Left lobe of liver (tissue), 2 donors: ENCODE measurements at places on chromosomes 4 and X.

- DNase-seq: no peak
These were observed 18.3 kb upstream of the HERC3 start for GRCh38 chr4:88573995-88574394.

DNA sequence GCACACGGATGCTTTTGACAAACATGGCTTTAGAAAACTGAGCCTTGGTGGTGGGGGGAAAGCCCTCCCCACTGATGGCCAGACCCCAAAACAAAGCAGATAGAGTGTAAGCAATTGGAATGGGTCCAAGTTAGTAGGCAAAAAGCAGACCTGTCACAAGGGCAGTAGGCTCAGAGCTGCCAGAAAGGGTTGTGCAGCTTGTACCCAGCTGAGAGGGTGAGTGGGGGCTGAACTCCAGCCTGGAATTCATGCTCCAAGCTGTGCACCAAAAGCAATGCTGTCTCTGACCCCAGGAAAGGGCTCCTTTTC, 101.1 kb upstream of the TEX13D start:
- no peak for DNase-seq

DNA sequence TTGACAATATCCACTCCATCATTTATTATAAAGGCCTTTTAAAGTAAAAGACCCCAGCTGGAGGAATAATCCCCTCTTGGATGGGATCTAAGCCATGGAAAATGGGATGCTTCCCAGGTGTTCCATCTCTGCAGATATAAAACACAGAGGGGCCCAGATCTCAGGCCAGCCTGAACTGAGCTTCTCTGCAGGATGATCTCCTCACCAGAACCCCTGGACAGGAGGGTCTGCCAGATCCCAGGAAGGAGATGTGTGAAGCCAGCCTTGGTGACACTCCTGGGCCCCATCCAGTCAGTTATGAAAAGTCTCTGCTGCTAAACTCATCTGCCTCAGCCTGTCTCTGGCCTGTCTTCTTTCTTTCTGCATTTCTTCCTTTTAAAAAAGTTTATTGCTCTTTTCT, 56.7 kb downstream of the HTRA3 start:
- peak; percentile 16 for DNase-seq

DNA sequence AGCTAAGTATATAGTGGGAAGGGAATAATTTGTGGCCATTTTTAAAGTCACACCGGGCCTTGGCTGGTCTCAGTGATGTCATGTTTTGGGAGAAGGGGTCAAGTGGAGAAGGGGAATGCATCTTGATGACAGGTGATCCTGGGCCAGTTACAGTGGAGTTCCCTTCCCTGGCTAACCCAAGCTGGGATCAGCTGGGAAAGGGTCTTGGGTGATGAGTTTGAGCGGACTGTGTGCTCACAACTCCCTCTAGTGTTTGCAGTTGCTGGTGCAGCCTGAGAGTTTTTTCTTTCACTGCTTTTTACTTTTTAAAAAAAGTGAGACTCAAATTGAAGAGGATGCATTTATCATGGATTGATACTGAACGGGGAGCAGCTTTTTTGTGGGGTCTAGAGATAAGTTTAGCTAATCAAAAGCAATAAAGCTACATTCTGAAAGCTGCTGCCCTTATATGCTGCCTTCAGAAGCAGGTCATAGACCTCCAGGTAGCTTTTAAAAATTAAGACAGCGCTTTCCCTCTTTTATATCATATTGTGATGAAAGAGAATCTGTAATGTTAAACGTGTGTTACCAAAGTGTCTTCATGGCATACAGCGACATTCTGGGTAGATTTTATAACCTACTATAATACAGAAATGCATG, 164.7 kb downstream of the DCLK2 start:
- DNase-seq: no peak
